ENCODE measurements at places on chromosomes 6 and 20.

DNA sequence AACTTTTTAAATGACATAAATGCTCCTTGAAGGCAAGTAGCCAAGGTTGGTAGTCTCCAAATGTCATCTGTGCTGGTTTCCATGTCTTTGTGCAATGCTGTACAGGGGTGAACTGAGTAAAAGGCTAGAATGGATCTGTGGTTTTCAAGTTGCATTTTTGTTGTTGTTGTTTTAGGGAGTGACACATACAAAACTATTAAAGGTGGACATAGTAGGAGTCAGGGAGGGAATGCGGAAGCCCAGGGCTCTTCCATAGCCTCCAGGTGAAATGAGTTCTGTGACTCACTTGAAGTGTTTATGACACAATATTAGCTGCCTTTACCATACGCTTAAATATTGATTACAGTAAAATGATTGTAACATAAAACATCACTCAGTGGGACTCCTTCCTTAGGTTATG lies 22.5 kb upstream of the QKI start:
- no peak for DNase-seq

DNA sequence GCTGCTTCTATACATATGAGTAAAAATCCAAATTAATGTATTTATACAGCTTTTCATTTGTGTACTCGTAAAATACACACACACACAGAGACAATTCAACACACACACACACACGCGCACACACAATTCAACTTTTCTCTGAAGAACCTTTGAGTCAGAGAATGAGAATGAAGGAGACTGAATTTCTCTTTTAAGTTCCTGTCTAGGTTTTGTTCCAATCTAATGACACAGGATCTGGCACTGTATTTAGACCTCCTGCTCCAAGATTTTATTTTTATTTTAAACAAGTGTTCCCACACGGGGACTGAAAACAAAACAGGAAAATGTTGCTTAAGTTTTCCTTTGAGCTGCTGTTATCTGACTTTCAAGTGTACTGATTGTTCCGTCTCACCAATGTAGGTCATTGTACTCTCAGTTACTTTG lies 250.8 kb downstream of the LAMA2 start:
- no peak for DNase-seq

DNA sequence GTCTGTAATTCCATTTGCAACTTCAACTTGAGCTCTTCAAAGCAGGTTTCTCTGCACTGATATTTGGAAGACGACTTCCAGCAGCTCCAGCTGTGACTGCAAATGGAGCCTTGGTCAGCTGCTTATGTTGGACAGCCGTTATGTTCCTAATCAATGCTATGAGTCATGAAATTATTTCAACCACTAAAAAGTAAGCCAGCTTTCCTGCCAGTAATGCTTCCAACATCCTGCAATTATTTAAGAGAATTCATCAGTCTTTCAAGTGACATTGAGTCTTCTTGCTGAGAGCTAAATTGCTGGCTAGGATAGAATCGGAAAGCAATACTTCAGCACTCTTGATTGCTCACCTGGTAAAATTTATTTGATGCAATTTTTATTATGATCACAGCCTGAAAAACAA lies 375.7 kb downstream of the MMUT start:
- no peak for DNase-seq

GRCh38 chr20:10113746-10114145 lies 79.0 kb downstream of the ANKEF1 start:
- no peak for DNase-seq

DNA sequence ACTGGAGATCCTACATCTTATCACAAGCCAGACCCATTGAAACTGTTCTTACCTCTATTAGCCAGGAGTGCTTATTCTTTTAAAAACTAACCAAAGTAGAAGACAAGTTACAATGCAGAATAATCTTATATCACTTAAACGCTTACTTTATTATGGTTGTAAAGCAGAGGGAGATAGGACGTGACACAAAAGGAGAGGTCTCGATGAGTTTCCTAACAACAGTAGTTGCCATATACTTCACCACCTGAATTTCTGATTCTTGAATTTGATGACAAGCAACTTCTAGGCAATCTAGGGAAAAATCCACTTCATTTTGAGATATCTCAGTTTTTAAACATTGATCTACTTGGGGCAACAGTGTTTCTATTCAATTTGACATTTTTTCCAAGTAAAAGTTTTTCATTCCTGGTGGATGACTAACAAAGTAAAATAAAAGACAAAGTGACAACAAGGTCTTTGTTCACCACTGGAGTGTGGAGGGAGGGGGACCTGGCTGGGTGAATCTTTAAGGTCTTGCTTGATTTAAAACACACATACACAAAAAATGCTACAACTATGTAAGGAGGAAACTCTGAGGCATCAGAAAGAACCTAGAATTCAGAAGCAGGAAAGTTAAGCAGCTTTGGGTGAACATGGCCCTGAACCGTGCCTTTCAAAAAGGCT lies 110.9 kb downstream of the SMLR1 start:
- DNase-seq: no peak

- no peak for DNase-seq
These were observed 407.1 kb upstream of the RUNX2 start for GRCh38 chr6:44920952-44921491.

DNA sequence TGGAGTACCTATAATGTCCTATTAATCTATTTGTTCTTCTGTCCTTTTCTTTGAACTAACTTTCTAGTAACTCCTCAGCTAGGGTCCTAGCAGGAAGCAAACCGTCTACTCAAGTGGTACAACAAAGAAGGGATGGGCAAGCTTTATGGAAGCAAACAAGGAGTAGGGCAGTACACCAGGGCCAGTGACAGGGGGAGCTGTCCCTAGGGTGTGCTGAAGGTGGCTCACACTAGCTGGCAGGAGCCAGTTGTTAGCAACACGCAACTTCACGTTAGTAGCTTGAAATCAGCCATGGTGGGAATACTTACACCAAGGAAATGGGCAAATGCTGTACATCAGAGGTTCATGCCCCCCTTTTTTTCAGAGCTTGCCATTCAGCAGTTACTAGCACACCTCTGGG lies 74.0 kb upstream of the EYA2 start:
- DNase-seq: no peak

DNA sequence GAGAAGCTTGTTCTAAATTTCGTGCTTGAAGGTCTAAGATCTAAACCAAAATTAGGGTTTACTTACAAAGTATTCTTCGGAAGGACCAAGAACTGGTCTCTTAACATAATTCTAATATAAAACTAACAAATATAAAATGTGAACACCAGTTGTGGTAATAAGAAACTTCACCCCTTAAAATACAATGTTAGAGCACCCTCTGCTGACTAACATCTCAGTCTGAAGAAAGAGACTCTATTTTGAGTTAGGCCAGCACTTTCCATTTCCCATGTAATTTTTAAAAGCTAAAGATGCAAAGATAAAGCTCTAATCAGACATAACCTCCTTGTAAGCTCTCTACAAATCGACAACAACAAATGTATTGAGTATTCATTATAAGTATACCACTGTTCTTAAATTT lies 24.6 kb downstream of the ATG5 start:
- DNase-seq: no peak

- no peak for DNase-seq
These were observed 133.3 kb upstream of the AHI1 start for GRCh38 chr6:135630789-135631376.

- DNase-seq: no peak
These were observed 147.9 kb downstream of the TFAP2B start for GRCh38 chr6:50966532-50966931.

GRCh38 chr6:121984956-121985355 lies 414.5 kb upstream of the HSF2 start:
- no peak for DNase-seq

DNA sequence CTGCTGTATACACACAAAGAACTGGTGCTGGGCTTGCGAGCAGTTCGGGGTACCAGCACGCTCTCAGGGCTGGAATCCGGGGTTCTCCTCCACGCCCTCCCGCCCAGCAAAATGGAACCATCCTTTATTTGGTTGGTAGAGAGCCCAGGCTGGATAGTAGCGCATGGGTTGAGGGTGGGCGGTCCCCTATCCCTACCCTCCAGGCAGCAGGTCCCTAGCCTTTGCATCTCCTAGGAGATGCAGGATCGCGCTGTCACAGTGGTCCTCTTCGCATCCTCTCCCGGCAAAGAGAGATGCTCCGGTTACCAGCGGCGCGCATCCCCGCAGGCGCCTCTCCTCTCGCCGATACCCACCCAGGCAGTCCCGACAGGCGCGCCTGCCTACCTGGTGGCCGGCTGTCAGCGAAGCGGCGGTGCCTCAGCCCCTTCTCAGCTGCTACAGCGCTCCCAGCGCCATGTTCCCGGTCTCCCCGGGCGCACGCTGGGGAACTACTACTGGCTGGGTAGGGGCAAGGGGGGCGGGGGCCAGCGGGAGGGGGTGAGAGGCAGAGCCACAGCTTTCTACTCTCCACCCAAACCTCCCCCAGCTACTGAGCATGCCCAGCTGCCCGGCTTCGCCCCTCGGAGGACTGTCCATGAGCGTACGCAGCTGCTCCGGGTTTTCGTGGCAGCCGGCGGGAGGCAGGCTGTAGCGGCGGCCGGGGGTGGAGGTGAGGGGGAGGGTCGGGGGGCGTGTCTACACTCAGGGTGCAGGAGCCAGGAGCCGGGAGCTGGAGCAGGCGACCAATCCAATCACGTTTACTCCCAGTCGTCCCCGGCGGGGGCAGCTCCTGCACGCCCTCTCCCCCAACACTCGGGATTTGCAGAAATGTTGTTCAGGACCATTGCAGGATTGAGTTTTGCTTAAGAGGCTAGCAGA lies at the start of gene PAK5:
Gene PAK5, minus strand, starts transcription at position 699 of the 918 bp plus-strand sequence. CDS start 194,748 bp downstream, outside the sequence.
- no peak for DNase-seq

- DNase-seq: no peak
These were observed 805.7 kb downstream of the KIF16B start for GRCh38 chr20:15767586-15767985.

GRCh38 chr6:4902363-4902762 lies 101.5 kb downstream of the RPP40 start:
- DNase-seq: no peak

- DNase-seq: no peak
These were observed 108.3 kb upstream of the PHACTR1 start for GRCh38 chr6:12608016-12608860.

- DNase-seq: no peak
These were observed 6.9 kb upstream of the IYD start for GRCh38 chr6:150361876-150362275.

DNA sequence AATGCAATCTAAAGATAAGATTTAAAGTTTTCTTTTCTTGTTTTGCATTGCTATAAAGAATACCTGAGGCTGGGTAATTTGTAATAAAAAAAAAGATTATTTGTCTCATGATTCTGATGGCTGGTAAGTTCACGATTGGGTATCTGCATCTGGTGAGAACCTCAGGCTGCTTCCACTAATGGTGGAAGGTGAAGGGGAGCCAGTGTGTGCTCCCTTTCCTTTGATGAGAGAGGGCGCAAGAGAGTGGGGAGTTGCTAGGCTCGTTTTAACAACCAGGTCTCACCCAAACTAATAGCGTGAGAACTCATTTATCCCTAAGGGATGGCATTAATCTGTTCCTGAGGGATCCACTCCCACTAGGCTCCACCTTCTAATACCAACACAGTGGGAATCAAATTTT lies 353.2 kb downstream of the BTBD3 start:
- DNase-seq: no peak

- DNase-seq: no peak
These were observed 151.1 kb upstream of the CST7 start for GRCh38 chr20:24797745-24798655.

DNA sequence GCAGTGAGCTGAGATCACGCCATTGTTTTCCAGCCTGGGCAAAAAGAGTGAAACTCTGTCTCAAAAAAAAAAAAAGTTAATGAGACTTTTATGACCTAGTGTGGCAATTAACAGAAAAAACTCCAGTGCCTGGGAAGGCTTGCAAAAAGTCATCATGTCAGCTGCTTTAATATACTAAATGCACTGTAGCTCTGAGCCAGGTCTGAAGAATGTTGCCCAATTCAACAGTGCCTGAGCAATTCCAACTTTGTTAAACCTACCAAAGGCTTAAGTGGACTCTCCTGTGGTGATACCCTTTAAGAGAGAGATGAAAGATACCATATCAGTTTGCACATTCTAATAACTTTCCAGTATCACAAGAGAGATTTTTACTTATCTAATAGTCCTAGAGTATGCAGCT lies 6.5 kb upstream of the ROS1 start:
- DNase-seq: no peak

DNA sequence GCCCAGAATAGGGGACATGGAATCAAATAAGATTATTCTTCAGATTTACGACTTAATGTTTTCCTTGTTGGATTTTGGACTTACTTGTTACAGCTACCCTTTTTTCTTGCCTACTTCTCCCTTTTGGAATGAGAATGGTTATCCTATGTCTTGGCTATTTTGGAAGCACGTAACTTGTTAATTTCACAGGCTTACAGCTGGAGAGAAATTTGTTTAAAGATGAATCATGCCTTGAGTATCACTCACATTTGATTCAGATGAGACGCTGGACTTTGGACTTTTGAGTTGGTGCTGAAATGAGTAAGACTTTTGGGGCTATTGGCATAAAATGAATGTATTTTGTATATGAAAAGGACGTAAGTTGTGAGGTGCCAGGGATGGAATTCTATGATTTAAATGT lies 83.3 kb downstream of the SMPDL3A start:
- no peak for DNase-seq

- DNase-seq: no peak
These were observed 36.0 kb upstream of the GRM4 start for GRCh38 chr6:34181908-34182307.

DNA sequence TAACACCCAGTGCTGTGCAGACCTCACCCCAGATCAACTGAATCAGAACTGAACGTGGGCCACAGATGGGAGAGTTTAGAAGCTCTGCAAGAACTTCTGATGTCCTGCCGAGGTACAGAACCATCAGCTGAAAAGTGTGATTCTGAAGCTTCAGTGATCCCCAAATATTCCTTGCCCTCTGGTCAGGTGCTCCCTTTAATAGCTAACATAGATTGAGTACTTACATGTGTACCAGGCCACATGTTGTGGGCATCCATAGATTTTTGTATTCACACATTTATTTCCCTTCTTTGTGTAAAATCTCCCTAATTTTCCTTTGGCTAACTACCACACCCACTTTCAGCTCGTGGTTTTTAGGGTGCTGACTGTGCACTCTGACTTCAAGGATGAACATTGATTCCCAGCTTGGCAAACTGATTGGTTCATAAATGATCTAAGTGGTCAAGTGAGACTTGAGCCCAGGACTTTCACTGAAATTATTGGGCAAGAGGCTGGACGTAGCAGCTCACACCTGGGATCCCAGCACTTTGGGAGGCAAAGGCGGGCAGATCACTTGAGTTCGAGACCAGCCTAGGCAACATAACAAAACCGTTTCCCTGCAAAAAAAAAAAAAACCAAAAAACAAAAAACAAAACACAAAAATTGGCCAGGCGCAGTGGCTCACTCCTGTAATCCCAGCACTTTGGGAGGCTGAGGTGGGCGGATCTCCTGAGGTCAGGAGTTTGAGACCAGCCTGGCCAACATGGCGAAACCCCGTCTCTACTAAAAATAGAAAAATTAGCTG lies 162.2 kb downstream of the BCAS1 start:
- no peak for DNase-seq
